Activated CD8-positive, alpha-beta memory T cell treated with anti-CD3 and anti-CD28 coated beads for 1 hour (primary cell): ENCODE measurements at places on chromosomes 16 and 17.

DNA sequence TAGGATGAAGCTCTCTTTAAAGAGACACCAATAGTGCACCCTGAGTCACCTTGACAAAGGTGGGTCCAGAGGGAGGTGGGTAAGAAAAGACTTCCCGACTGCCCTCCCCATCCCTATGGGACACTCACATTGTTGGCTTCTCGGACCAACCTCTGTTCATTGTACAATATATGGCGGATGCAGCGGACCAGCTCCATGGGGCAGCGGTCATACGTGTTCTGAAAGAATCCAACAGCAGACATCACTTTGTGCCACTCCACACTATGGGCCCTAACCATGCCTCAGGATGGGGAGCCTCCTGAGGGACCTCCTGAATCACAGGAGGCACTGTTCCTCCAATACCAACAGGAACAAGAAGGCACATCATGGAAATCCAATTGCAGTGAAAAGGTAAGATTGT is 30.4 kb upstream of the GHDC start:
- no peak for DNase-seq

- DNase-seq: no peak
Observed at GRCh38 chr16:27906883-27907282, 156.6 kb downstream of the GSG1L start.

- DNase-seq: no peak
Observed at GRCh38 chr17:50834429-50835300, 721 bp upstream of the WFIKKN2 start.

DNA sequence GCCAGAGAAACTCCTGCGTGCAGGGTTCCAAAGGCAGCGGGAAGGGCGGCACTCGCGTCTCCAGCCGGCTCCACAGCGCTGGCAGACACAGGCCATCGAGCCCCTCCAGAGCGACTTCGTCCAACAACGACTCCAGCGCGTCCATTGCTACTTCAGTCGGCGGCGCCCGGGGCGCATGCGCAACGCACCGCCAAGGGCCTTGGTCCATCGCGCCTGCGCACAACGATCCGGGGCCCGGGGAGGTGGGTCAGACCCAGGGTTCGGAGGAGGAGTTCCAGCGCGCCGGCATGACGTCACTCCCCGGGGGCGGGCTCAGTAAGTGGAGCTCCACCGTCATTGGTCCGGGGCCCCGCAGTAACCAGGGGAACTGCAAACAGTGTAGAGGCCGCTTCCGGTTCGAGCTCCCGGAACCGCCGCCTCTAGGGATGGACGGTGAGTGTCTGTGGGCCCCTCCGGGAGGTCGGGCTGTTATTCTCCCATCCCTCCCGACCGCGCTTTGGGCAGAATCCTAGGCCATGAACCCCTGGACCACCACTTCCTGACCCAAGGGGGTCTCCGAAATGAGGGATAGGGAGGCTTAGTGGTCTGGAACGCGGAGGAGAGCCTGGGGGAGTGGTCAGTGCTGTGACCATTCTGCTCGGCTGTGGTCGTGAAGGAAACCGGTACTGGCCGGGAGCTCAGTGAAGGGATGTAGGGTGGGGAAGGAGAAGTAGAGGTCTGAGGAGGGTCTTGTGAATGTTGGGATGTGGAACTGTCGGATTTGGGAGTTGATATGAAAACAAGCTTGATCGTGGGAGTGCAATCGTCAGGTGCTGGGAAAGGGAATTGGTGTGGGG is at the start of the genes GTF3C1 and KATNIP:
TSS of gene GTF3C1 (minus strand) at position 168 of the 836 bp plus-strand sequence. CDS start at position 145, 23 bp downstream.
TSS of gene KATNIP (plus strand) at position 399 of the 836 bp plus-strand sequence. CDS start at position 426, 27 bp downstream.
- DNase-seq: peak; percentile 100

DNA sequence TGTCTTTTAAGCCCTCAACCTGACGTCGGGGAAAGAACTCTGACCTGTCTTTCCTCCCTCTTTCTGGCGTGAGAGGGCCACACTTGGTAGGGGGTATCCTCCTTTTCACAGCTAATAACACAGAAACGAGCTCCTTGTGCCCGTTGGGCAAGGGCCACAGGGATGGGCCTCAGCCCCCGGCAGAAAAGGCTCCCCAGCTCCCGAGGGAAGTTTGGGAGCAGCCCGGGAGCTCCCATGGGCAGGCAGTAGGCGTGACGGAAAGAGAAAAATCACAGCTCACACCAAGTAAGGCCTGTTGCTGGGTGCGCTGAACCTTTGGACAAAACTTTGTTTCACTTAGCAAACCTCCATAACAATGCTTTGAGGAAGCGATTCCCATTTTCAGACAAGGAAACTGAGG is 82.8 kb upstream of the MED9 start:
- DNase-seq: no peak

DNA sequence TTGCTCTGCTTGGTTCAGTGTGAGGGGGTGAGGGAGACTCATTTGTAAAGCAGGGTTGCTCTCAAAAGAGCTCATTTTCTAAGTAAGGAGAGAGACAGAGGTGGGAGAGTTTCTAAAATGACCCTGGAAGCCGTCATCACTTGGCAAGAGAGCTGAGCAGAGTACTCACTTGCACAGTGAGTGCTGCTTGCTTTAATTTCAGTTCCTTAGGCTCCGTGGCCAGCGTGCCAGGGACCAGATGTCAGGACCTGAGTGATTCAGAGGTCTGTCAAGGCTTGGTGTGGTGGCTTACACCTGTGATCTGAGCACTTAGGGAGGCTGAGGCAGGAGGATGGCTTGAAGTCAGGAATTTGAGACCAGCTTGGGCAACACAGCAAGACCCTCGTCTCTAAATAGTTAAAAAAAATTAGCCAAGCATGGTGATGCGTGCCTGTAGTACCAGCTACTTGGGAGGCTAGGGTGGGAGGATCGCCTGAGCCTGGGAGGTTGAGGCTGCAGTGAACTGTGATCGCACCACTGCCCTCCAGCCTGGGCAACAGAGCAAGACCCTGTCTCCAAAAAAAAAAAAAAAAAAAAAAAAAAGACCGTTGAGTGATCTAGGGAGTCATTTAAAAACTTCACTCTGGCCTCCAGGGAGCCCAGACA is 10.7 kb downstream of the ZNF205 start:
- no peak for DNase-seq

- DNase-seq: no peak
Observed at GRCh38 chr17:3418222-3418621, 7.1 kb downstream of the OR3A3 start.

GRCh38 chr17:50184064-50184463 is 17.4 kb downstream of the COL1A1 start:
- no peak for DNase-seq

DNA sequence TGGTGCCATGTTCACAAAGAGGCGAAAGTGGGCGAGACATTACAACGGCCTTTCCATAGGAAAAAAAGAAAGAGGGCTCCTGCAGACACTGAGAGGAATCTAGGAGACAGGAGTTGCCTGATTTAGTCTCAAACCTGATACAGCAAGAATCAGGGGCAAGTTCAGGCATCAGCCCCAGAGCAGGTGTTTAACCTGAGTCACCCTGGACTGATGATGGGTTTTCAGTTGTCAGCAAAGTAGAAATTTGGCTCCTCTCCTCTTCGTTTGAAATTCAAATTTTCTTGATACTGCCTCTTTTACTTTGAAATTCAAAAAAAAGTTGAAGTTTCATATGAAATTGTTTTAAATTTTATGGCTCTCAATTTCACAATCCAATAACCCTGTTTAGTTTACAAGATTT is 189.5 kb downstream of the ABCC12 start:
- DNase-seq: no peak

- no peak for DNase-seq
Observed at GRCh38 chr17:2978116-2978515, 85.3 kb downstream of the OR1D5 start.

DNA sequence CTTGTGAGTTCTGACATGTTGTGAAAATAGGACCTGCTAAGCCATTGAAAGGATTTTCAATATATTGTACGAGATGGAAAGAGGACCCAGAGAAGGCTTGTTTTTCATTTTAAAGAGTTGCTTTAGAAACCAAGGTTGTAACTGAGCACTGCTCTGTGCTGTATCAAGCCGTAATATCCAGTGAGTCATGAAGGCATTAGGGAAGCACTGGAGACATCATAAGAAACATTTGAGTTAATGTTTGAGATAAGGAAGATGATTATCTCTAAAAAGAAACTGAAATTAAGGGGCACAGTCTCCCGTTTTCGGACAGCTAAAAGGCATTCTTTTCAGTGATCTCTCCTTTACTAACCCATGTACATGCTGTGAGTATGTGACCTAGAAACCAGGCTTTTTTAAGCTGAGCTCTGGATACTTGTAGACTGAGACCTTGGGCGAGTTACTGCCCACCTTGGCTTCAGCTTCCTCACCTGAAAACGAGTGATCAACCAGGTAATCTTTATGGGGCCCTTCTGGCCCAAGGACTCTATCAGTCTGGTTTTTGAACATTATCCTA is 149.2 kb upstream of the TBX2 start:
- DNase-seq: no peak

- no peak for DNase-seq
Observed at GRCh38 chr16:88499292-88499691, 46.2 kb downstream of the ZFPM1 start.

DNA sequence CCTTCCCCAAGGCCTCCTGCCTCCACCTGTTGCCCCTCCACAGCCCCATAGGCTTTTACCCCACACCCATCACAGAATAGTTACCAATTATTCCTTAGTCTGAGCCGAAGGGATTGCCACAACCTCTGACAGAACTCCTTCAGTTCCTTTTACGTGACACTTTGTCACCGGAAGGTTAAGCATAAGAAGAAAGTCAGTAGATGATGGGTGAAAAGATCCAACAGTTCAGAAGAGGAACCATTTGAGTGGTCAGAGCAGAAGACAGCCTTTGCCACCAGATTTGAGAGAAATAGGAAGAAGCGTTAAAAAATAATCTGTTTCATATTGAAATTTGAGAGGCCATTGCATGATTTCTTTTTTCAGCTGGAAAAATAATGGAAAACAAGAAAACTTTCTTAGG is 1.2 kb downstream of the SRR start:
- DNase-seq: no peak

- no peak for DNase-seq
Observed at GRCh38 chr17:58043221-58044181, 36.5 kb upstream of the SRSF1 start.

GRCh38 chr17:75566834-75567233 is 20.8 kb upstream of the MYO15B start:
- DNase-seq: no peak

DNA sequence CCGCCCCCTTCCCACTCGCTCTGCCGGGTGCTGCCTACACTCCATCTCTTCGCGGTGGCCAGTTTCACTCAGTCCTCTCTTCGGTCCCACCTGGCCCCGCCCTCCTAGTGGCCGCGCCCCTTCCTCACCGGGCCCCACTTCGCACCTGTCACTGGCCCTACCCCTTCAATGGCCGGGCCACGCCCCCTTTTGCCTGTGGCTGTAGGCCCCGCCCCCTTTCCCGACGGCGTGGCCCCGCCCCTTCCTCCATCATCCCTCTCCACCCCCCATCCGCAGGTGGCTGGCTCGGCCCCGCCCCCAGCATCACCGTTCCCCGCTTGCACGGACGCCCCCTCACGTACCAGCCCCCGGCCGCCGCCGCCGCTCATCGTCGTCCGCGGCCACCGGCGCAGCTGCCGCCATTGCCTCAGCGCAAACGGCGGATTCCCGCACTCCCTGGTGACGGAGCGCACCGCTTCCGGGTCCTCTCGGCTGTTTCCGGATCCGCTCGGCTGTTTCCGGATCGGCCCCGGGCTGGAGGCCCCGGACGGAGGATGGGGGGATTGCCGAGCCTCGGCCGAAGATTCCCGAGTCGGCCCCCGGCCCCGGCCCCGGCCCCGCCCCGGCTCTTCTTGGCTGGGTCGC is at the start of gene RABEP2:
TSS of gene RABEP2 (minus strand) at position 477 of the 624 bp plus-strand sequence. CDS start at position 402, 75 bp downstream.
- peak; percentile 94 for DNase-seq

DNA sequence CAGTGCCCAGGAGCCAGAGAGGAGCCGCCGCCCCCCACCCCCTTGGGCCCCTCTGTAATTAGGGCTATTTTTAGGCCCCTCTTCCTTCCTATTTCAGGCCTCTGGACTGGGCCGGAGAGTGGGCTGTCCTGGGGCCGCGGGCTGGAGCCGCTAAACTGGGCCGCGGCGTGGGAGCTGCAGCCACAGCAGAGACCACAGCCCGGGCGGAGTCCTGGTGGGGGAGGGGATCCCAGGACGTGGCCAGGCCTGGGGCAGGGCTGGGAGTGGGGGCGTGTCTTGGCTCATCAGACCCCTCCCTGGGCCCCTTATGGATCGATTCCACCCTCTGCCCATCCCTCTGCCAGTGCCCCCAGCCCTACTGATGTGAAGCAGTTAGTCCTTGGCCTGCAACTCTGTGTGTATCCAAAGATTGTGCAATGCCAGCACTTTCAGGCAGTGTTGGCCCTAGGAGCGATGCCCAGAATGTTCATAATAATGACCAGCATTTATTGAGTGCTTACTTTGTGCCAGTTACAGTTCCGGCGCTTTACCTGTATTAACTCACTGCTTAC is 15.0 kb upstream of the TAC4 start:
- no peak for DNase-seq

DNA sequence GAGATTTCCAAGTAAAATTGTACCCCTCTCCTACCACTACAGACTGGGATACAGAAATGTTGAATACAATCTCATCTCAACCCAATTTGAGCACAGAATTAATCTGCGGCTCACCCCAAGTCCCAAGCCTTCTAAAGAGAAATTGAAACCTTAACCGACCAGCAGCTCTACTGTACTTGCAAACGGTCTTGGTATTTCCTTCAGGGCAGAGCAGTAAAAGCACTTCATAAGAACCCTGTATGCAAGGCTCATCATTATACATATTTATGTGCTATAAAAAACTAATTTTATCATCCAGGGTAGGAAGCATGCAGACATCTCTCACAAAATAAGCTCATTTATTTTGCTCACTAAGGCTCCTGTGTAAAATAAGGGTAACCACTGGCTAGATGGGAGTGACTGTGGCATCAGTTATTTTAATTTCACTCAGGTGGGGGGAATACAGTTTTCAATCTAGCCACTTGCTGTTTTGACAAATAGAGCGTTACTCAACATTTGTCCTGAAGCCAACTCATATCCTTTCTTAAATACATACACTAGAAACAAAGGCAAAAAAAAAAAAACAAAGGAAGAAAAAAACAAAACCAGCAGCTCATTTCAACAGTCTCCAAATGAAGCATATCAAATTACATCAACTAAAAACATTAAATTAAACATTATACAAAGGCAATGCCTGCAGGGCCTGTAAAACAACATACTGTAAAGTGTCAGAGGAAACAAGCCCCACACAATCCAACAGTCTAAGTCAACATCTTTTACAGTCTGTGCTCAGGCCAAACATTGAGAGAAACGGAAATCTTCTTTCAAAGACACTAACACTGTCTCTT is 65.0 kb downstream of the PARN start:
- no peak for DNase-seq

DNA sequence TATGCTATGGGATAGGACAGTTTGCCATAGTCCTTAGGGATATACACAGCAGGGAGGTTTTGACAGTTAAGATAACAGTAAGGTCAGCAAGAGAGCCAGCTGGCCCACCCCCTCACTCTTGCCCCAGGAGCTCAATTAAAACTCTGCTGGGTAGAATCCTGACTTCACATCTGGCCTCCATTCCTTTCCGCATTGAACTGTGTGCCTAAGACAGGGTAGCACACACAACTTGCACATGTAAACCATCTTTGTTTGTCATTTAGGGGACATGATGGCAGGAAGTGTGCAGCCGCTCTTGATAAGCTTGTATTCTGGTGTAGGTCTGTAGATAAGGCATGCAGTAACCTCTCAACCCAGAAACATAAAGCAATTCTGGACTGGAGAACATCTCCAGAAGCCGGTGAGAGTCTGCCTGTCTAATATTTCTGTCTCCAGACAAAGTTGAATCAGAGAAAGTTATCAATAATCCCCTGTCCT is 5.2 kb downstream of the MINK1 start:
- DNase-seq: no peak

- DNase-seq: no peak
Observed at GRCh38 chr16:5925850-5926249, 828.3 kb upstream of the EEF2KMT start.

- DNase-seq: no peak
Observed at GRCh38 chr17:55500103-55500502, 11.1 kb downstream of the SMIM36 start.

GRCh38 chr16:88355389-88356123 is 27.2 kb upstream of the ZNF469 start:
- DNase-seq: no peak
